ENCODE measurements at places on chromosomes 13 and 19.
A peak's percentile ranks its signal among the peaks of the same experiment; 100 is the strongest.

GRCh38 chr19:53977429-53977990 is 13.9 kb upstream of the CACNG6 start:
- peak; percentile 55 for DNase-seq

DNA sequence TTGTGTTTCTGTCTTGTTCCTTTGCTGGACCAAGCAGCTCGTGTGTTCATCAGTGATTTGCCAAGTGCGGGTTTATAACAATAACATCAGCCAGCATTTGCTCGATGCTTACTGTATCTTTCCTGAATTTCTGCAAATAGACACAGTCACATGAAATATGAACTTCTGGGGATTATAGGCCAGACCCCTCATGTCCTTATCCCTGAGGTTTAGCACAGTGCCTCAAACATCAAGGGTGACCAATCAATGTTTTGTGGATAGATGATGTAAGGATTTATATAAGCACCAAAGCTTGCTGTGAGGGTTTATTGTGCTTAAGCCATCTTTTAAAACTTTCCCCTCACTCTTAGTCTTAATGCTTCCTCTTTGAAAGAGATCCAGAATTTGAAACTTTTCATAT is 323.9 kb downstream of the SLC7A1 start:
- no peak for DNase-seq

- DNase-seq = no peak
Observed at GRCh38 chr13:24232037-24232436, 71.5 kb downstream of the SPATA13 start.

GRCh38 chr19:38006361-38007045 is 99.5 kb downstream of the SIPA1L3 start:
- no peak for DNase-seq

DNA sequence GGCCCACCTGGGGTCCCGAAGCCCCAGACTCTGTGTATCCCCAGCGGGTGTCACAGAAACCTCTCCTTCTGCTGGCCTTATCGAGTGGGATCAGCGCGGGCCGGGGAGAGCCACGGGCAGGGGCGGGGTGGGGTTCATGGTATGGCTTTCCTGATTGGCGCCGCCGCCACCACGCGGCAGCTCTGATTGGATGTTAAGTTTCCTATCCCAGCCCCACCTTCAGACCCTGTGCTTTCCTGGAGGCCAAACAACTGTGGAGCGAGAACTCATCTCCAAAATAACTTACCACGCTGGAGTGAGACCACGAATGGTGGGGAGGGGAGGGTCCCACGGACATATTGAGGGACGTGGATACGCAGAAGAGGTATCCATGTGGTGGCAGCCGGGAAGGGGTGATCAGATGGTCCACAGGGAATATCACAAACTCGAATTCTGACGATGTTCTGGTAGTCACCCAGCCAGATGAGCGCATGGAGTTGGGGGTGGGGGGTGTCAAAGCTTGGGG is 1.0 kb upstream of the ICAM5 start:
- peak; percentile 54 for DNase-seq

DNA sequence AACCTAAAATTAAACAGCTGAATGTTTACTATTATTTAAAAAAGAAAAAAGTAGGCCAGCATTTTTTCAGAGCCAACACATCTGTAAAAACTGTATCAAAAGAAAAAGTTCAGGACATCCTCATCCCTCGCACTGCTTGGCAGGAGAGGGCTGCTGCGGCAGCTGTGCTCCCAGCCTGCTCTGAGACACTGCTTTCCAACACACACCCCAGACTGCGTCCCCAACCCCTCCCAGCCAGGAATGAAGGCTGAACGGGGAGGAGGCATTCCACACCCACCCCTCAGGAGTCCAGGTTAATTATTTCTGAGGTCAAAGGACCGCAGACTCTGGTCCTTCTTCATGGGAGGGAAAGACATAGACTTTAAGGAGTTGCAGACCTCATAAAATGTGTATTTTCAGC is 43.1 kb downstream of the COL4A1 start:
- no peak for DNase-seq

DNA sequence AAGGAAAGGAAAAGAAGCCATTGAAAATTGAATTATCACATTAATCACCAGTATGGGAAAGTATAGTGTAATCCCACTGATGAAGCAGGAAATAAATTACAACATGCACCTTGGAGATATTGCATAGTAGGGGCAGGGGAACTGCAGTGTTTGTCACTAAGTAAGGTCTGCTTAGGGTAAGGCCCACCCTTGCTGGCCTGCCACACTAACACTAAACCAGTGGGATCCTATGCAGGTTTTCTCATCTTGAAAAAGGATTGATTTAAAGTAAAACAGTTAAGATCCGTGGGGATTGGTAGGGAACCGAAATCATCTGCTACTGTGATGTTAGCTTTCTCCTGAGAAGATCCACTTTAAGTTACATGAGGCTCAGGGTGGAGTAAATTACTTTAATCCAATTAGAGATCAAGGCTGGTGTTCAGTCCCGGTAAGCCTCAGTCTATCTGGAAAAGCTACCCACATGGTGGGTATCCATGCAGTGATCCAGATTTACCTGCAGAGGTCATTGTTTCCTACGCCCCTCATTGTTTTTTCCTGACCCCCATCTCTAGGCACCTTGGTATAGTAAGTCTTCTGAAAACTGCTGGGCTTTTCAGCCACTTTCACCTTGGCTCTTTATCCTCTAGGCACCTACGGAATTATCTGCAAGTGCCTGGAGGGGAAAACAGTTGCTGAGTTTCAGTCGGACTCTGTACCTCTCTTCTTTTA is 1014.9 kb upstream of the ATXN8OS start:
- DNase-seq = no peak

GRCh38 chr19:29704562-29705558 is 10.2 kb downstream of the C19orf12 start:
- DNase-seq = peak; percentile 63

- no peak for DNase-seq
Observed at GRCh38 chr13:99980824-99981734, 505 bp upstream of the ZIC2 start.

GRCh38 chr13:21359855-21360254 is 99.2 kb downstream of the ZDHHC20 start:
- no peak for DNase-seq

DNA sequence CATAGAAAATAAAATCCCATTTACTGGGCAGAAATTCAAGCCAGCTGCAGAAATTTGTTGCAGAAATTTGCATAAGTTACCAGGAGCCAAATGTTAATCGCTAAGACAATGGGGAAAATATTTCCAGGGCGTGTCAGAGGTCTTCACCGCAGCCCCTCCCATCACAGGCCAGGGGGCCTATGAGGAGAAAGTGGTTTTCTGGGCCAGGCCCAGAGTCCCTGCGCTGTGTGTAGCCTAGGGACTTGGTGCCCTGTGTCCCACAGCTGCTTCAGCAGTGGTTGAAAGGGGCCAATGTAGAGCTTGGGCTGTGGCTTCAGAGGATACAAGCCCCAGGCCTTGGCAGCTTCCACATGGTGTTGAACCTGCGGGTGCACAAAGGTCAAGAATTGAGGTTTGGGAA is 278.9 kb upstream of the PCDH9 start:
- DNase-seq = no peak

- peak; percentile 49 for DNase-seq
Observed at GRCh38 chr19:48745208-48745995, 1.3 kb downstream of the IZUMO1 start.

- DNase-seq = no peak
Observed at GRCh38 chr19:3087769-3088168, 6.4 kb upstream of the GNA11 start.

GRCh38 chr13:108850691-108851090 is 221.3 kb downstream of the MYO16 start:
- no peak for DNase-seq

GRCh38 chr19:19226204-19226603 is 14.4 kb downstream of the NCAN start:
- DNase-seq = no peak

- DNase-seq = no peak
Observed at GRCh38 chr13:30985637-30986205, 53.3 kb downstream of the TEX26 start.

DNA sequence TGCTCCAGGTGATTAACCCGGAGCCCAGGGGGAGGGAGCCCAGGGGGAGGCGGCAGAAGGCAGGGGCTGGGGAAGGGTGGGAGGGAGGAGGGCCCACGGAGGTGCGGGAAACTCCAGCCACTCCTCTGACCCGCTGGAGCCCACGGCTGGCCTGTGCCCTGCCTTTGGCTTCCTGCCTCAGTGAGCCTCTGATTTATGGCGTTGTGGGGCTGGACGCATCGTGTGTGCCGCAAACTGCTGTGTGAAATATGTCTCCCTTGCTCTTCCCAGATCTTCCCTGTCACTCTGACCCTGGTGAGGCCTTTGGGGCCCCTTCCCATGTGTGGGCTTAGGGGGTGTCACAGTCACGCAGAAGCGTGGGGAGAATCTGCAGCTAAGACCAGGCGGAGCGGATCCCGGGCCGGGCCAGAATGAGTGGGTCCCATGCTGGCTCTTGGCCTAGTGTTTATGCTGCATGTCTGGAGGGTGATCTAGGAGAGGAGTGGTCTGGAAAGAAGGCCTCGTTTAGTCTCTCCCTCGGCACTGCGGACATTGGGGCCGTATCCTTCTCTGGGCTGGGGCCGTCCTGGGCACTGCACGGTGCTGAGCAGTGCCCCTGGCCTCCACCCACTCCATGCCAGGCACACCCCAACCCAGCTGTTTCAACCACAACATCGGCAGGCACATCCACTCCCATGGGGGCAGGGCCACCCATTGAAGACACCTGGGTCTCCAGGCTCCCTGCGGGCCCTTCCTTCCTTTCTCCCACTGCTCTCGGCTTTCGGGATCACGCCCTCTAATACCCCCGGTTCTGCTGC is 123.0 kb downstream of the KDM4B start:
- DNase-seq = no peak

DNA sequence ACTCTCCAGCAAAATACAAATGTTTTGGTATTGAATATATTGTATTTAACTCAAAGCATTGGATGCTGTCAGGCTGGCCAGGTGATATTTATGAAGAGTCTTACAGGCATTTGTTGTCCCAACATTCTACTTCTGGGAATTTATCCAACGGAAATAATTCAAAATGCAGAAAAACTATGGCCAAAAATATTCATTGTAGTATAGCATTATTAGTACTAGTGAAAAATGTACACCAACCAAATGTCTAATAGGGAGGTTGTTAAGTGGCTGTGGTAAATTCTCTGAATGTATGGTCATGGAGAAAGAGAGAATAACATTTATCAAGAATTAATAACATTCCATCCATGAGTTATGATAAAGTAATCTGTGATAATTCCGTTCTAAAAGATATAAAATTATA is 38.6 kb upstream of the GAS6 start:
- DNase-seq = no peak

- no peak for DNase-seq
Observed at GRCh38 chr19:57682226-57682766, 519 bp downstream of the ZNF551 start.

GRCh38 chr13:100290165-100290801 is 201.4 kb downstream of the PCCA start:
- DNase-seq = no peak

GRCh38 chr13:46687810-46688209 is 109.2 kb downstream of the ESD start:
- DNase-seq = no peak

- DNase-seq = no peak
Observed at GRCh38 chr13:39284801-39285388, 246.6 kb downstream of the NHLRC3 start.

DNA sequence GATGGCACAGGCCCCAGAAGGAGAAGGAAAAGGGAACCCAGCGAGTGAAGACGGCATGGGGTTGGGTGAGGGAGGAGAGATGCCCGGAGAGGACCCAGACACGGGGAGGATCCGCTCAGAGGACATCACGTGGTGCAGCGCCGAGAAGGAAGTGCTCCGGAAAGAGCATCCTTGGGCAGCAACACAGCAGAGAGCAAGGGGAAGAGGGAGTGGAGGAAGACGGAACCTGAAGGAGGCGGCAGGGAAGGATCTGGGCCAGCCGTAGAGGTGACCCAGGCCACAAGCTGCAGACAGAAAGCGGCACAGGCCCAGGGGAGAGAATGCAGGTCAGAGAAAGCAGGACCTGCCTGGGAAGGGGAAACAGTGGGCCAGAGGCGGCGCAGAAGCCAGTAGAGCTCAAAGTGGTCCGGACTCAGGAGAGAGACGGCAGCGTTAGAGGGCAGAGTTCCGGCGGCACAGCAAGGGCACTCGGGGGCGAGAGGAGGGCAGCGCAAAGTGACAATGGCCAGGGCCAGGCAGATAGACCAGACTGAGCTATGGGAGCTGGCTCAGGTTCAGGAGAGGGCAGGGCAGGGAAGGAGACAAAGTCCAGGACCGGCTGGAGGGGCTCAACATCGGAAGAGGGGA is 1.1 kb downstream of the PPP1R12C start:
- DNase-seq = peak; percentile 52

DNA sequence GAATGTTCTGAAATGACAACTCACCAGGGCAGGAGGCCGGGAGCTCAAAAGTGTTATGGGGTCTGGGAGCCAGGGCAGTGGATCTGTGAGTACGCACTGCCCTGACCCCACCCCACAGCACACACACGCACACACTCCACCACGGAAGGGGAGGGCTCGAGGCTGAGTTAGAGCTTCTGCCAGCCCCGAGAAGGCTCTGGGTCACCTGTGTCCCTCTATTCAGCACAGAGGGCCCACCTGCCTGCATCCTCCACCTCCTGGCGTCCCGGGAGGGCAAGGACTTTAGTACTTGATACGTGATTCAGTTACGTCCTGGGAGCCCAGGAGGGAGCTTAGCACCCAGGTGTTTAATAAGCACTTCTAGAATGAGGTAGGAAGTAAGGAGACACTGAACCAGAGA is 190.0 kb upstream of the GPR12 start:
- no peak for DNase-seq

DNA sequence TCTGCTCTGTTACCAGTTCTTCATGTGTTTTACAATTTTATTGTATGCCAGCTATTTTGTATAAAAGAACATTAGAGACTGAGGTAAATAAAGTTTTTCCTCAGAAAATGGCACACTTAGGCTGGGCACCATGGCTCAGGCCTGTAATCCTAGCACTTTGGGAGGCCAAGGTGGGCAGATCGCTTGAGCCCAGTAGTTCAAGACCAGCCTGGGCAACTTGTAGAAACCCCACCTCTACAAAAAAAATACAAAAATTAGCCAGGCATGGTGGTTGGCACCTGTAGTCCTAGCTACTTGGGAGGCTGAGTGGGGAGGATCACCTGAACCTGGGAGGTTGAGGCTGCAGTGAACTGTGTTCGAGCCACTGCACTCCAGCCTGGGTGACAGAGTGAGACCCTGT is 32.0 kb downstream of the CCDC8 start:
- DNase-seq = no peak

GRCh38 chr19:3535563-3535965 is 3.4 kb upstream of the TEKTIP1 start:
- no peak for DNase-seq

GRCh38 chr13:91356919-91357612 is 9.6 kb downstream of the MIR17HG start:
- no peak for DNase-seq

GRCh38 chr13:108920137-108920536 is 290.7 kb downstream of the MYO16 start:
- DNase-seq = no peak

All from stimulated activated naive CD8-positive, alpha-beta T cell treated with anti-CD3 and anti-CD28 coated beads, Interleukin-15, amount 100 ng/mL, for 72 hours (primary cell).